Upper lobe of right lung (tissue), 1 donor: ENCODE measurements at places on chromosomes 7 and 10. TPM values are rescaled to one million over a fixed set of nuclear protein-coding genes. Genes with fewer than 3 reads are reported as not detected.

HABP2 gene
- total RNA-seq = 3.6 TPM

DNA sequence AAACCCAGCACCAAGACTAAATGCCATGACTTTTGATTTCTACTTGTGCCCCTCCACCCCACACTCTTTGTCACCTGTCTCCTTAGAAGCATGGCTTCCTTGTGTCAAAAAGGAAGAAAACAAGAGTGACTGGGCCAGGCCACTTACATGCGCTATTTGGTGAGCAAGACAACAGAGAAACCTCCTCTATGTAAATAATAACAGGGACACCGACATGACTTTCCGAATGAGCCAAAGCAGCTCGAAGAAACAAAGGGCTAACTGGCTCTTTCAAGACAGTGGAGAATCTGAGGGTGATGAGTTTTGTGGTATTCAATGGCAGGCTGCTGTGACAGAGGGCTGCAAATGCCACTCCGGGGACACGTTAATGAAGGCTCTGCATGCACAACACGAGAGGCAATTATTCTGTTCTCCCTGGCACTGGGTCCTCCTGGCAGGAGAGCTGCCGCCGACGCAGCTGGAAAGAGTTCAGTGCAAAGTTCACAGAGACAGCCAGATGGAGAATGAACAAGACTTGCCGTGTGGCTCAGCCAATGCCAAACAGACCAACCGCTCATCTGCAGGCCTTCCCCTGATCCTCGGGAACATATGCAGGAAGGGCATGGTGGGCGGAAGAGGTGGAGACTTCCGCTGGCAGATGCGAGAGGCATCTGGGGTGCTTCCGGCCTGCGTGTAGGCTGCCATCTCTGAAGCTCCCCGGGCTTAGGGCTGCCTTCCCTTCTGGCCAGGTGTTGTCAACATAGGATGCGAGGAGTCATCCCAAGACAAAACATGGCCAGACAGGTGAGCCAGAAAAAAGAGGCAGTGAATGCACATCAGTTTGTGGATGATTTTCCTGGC, 59.1 kb upstream of the SMNDC1 start:
- no peak overlapping the region for H3K4me3 ChIP-seq
- H3K4me1 ChIP-seq = no peaks in the 10 kb centered on the region
- no peaks in the 10 kb centered on the region for H3K36me3 ChIP-seq

- H3K4me1 ChIP-seq = peaks cover 5% of the 10 kb centered on the region
- H3K4me3 ChIP-seq = no peak overlapping the region
- DNase-seq = no peak
- no peak overlapping the region for H3K27ac ChIP-seq
- H3K27me3 ChIP-seq = peaks cover 19% of the 10 kb centered on the region
These were observed 39.8 kb upstream of the NUB1 start for GRCh38 chr7:151301471-151302462.

DNA sequence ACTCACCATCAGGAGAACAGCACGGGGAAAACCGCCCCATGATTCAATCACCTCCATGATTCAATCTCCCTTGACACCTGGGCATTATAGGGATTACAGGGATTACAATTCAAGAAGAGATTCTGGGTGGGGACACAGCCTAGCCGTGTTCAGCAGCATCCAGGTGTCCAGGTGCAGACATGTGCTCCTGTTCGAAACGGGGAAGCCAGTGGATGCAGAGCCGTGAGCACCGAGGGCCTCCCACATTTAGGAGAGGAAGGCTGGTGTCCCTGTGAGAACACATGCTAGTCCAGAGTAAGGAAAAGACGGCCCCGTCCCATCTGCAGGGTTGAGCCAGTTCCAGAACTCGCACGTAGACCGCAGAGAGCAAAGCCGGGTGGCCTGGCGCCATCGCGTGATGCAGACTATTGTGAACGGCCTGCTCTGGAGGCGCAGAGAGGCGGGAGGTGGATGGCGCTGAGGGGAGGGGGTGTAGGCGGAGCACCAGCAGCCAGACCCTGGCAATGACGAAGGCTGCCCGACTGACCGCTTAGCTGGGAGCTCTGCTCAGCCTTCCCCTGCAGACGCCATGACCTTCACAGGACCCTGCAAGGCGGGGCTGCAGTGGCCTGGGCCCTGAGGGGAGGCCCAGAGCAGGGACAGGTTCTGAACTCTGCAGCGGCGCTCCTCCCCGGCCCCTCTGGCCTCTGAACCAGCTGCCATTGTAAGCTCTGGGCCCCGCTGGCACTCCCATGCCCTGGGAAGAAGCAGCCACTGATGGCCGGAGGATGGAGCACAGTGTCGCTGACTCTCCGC, 141.6 kb upstream of the TCERG1L start:
- peak overlapping the region; percentile 14 for H3K4me3 ChIP-seq
- no peak overlapping the region for H3K27ac ChIP-seq
- H3K27me3 ChIP-seq = peaks cover 25% of the 10 kb centered on the region
- peaks cover 6% of the 10 kb centered on the region for H3K4me1 ChIP-seq
- no peaks in the 10 kb centered on the region for H3K36me3 ChIP-seq

SCART1 gene
- total RNA-seq = 2.6 TPM

DNA sequence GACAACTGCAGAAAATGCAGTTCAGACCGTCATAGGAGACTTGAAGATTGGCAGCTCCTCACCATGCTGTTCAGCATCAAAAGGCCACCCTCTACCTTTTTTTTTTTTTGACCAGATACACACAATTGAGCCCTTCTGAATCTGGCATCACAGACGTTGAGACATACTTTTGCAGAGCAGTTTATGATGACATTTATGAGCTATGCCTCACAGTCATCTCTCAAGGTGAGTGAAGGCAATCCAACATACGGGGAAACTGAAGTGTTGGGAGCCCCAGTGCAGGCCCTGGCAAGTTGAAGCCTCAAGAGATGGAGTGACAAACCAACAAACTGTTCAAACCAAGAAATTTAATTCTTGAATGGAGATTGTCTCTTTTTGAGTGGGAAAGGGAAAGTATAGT, 83.6 kb upstream of the DLX6 start:
- H3K4me1 ChIP-seq = no peaks in the 10 kb centered on the region
- H3K27ac ChIP-seq = no peak overlapping the region
- H3K27me3 ChIP-seq = no peaks in the 10 kb centered on the region
- H3K36me3 ChIP-seq = no peaks in the 10 kb centered on the region

DNA sequence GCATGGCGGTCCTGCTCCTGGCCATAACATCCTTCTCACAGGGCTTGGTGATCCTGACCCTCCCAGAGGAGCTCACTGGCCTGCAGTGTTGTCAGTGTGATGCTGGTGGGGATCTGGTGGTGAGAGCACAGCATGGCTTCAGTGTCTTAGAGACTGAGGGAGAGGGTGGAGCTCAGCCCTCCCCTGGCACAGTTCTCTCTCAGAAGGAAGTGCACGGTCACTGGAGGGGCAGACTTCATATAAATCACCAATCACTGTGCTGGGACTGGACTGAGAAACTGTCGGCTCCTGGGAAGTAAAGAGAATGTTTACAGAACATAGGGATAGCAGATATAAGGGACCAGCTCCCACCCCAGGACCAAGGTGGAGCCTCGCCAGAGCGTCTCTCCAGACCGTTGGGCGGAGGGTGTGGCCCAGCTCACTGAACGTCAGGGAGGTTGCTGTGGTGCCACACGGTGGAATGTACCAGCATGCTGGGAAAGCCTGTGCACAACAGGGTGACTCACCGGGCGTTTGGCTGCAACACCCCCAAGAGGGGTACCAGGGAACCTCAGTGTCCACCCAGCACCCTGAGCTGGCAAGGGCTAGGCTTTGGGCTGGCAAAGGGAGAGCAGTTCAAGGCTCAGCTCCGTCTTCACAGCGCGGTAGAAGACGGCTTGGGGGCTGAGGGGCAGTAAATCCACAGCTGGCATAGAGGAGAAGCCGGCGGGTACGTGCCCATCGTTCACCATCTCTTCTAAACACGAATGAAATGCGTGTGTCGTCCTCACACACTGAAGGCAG, 8.8 kb upstream of the GET4 start:
- peaks cover 76% of the 10 kb centered on the region for H3K36me3 ChIP-seq
- no peak overlapping the region for H3K4me3 ChIP-seq
- H3K27ac ChIP-seq = peak overlapping the region; percentile 74

GRCh38 chr7:33710608-33711007, 194.7 kb upstream of the BMPER start:
- H3K36me3 ChIP-seq = no peaks in the 10 kb centered on the region
- no peak overlapping the region for H3K27ac ChIP-seq
- H3K4me1 ChIP-seq = peaks cover 9% of the 10 kb centered on the region

GRCh38 chr10:127358337-127358736, 161.9 kb upstream of the INSYN2A start:
- H3K27me3 ChIP-seq = no peaks in the 10 kb centered on the region
- no peak for DNase-seq
- no peaks in the 10 kb centered on the region for H3K4me1 ChIP-seq

CUL1 gene
- 44.4 TPM for total RNA-seq

DNA sequence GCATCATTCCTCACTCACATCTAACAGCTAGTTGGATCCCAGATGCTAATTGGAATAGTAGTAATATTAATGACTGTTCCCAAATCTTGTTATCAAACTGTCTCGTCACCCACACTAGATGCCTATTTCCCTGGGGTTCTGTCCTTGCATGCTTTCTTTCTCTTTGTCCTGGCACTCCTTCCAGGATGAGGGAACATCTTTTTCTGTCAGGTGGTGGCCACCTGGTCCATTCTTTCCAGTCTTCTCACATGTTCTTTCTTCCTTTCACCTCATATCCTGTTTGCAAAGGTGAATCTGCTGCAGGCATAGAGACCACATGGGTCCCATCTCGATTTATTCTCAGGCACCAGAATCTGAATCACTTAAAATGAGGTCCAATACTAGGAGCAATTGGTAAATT, 126.0 kb downstream of the CHN2 start:
- H3K4me1 ChIP-seq = peaks cover 13% of the 10 kb centered on the region
- H3K4me3 ChIP-seq = no peak overlapping the region
- no peaks in the 10 kb centered on the region for H3K36me3 ChIP-seq
- H3K27ac ChIP-seq = no peak overlapping the region

CNTNAP2 gene
- 0.41 TPM for total RNA-seq

DNA sequence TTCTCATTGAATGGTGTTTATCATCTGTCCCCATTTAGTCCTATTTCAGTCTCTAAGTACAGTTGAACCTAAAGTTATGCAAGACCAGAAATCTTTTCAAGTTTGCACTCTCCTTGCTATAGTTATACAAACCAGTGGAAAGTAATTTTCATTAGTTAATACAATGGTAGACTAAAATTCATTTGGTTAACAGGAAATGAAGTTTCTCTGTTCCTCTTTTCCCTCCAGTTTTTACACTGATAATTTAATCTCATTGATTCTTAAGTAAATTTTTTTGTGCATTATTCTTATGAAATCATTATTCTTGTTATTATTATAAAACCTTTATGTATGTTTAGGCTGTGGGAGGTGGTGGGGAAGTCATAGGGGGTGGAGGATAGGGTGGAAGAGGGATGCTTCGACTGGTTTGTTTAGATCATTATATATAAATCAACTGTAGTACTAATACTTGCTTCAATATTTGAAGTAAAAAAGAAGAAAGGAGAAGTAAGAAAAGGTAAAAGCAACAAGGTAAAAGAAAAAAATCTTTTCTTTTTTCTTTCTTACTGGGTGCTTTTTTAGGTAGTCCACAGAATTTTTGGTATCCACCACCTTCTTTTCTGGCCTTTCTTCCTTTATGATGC, 104.1 kb downstream of the GPR85 start:
- no peaks in the 10 kb centered on the region for H3K27me3 ChIP-seq
- no peak for DNase-seq
- H3K4me3 ChIP-seq = no peak overlapping the region
- no peaks in the 10 kb centered on the region for H3K4me1 ChIP-seq
- no peaks in the 10 kb centered on the region for H3K36me3 ChIP-seq

PRKG1 gene
- 30.0 TPM for total RNA-seq

DNA sequence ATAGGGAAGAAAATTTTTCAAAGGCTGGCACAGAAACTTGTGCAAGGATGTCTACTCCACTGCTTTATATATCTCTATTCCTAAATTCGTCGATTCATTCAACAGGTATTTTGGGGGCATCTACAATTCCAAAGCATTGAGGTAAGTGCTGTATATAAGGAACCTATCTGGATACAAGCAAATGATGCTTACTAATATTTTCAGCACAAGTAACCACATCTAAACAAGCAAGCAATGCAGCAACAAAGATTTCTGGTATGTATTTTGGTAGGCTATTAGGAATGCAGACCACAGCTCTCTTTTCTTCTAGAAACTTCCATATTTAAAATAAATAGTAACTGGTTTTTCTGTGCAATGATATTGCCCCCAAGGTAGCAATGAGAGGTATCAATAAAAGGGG, 183.9 kb downstream of the SGMS1 start:
- H3K36me3 ChIP-seq = no peaks in the 10 kb centered on the region
- no peak overlapping the region for H3K27ac ChIP-seq
- H3K27me3 ChIP-seq = no peaks in the 10 kb centered on the region

FOXI2 gene
- not detected for total RNA-seq

FAM24B gene
- 3.6 TPM for total RNA-seq

AASS gene
- 35.6 TPM for total RNA-seq

GRCh38 chr10:13924040-13924725, 337.4 kb downstream of the PRPF18 start:
- peaks cover 5% of the 10 kb centered on the region for H3K4me1 ChIP-seq
- H3K27ac ChIP-seq = peak overlapping the region; percentile 40
- H3K4me3 ChIP-seq = no peak overlapping the region
- no peaks in the 10 kb centered on the region for H3K36me3 ChIP-seq
- no peak for DNase-seq

- H3K27me3 ChIP-seq = no peaks in the 10 kb centered on the region
- H3K27ac ChIP-seq = no peak overlapping the region
- no peak overlapping the region for H3K4me3 ChIP-seq
- DNase-seq = no peak
These were observed 40.9 kb upstream of the FRMD4A start for GRCh38 chr10:14371581-14371980.

DNA sequence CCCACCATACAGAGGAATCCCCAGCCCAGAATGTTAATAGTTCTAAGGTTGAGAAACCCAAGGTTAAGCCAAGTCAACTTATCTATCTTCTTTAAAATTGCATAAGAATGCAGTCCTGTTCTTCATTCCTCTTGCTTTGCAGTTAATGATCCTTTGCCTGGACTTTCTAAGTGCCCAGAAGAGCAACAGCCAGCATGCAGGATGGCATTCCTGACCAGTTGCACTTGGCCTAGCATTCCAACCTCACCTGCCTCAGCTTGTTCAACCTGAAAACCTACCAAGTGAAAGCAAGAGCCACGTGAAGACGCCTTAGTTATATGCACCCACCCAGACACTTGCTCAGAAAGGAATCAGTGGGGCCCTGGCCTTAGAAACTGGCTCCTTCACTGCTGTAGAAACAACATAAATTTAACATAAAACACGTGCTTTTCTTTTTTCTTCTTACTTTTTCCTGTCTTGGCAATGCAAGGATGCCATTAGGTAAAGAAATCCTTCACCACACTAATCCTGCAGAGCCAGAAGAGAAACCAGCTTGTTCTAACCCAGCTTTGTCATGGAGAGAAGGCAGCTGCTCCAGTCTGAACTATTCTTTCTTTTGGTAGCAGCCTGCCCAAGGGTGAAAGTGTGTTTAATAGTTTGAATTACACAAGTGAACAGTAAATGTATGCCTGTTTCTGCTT, 25.0 kb downstream of the EGFR start:
- H3K36me3 ChIP-seq = no peaks in the 10 kb centered on the region
- no peak overlapping the region for H3K4me3 ChIP-seq
- H3K27ac ChIP-seq = peak overlapping the region; percentile 20
- peaks cover 12% of the 10 kb centered on the region for H3K4me1 ChIP-seq

DNA sequence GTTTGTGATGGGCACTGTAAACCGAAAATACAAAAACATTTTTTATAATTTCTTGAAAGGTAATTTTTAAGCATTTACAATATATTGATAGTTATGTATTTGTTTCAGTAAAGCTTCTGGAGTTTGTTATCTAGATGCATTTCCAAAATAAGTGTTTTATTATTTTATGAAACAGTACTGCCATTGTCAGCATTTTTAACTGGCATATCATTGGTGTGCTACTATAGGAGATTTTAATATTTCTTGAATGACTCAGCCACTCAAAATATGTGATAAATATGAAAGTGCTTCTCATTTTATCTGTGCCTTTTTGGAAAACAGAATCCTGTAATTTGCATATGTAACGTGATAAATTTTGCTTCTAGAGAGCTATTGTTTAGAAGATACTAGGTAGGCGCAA, 97.9 kb downstream of the ANKIB1 start:
- no peak overlapping the region for H3K27ac ChIP-seq
- DNase-seq = no peak
- H3K4me3 ChIP-seq = no peak overlapping the region
- no peaks in the 10 kb centered on the region for H3K4me1 ChIP-seq
